SK-N-DZ (cell line): ENCODE measurements at places on chromosomes 1 and 21.

DNA sequence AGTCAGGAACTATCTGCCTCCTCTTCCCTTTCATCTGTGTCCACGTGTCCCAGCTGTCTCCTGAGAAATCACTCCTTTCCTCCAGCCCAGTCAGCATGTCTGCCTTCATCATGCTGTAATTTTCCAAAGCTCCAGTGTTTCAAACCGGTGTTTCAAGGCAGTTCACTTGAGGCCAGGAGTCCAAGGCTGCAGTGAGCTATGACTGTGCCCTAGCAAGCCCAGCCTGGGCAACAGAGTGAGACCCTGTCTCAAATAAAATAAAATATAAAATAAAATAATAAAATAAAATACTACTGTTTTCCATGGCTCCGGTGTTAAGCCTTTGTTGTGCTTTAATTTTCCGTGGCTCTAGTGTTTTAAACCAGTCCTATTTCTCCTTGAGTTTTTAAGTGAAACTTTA lies 7.9 kb upstream of the SELENON start:
- DNase-seq = no peak

DNA sequence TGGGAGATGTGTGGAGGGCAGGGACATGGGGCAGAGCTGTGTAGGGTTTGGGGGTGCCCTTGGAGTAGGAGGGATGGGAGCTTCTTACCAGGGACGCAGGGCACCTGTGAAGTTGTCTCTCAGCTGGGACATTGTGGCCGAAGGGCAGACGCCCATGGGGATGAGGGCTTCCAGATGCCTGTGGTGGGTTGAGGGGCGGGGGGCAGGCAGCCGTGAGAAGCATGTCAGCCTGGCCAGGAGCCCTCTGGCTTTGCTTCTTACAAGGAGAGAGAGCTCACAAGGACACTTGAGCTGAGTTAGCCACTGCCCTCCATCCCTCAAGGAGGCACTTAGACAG lies 8.5 kb downstream of the A3GALT2 start:
- DNase-seq = no peak

GRCh38 chr21:45306453-45306831 lies 18.7 kb upstream of the POFUT2 start:
- no peak for DNase-seq

GRCh38 chr1:88892357-88892877 lies 1.1 kb upstream of the GTF2B start:
- no peak for DNase-seq

GRCh38 chr1:10236405-10237156 lies 26.2 kb downstream of the KIF1B start:
- no peak for DNase-seq
